ENCODE measurements at places on chromosomes 16 and 17.

- no peak for DNase-seq
Measured at GRCh38 chr17:78049609-78050008, 78.9 kb downstream of the TMC6 start.

GRCh38 chr17:38900978-38901656 is 24.3 kb upstream of the LASP1NB start:
- peak; percentile 99 for DNase-seq

DNA sequence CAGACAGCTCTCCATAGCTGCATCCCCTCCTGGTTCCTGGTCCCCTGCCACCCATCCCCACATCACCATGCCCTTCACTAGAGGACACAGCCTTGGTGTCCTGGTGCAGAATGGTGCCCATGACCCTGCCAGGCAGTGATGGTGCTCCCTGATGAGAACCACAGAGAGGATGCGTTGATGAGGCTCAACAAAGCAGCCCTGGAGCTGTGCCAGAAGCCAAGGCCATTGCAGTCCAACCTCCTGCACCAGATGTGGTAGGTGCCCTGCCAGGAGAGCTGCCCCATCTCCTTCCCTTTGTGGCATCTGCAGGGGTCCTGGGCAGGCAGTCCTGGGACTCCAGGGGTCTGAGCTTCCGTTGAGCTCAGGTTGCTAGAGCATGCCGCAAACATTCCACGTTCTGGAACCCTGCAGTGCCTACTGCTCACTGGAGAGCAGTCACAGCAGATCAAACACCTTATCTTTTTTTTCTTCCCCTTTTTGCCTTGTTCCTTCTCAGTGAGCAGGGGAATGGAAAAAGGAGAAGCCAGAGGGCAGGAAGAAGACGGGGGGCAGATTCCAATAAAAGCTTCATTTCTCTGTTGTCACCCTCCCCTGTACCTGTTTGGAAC is 5.3 kb upstream of the EPN3 start:
- DNase-seq = no peak

DNA sequence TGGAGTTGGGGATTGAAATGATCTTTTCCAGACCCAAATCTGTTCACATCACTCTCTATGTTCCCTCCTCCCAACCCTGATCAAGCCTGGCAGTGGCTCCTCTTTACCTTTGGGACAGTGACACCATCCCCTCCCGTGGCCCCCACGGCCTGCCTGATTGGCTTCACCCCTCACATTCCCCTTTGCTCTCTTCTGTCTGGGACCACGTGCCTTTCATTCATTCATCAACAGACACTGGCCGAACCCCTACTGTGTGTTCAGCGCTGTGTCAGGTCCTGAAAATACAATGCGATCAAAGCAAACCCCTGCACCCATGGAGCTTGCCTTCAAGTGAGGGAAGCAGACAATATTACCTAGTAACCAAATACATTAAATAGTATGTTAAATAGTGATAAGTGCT is 2.2 kb upstream of the ALOX12B start:
- no peak for DNase-seq

DNA sequence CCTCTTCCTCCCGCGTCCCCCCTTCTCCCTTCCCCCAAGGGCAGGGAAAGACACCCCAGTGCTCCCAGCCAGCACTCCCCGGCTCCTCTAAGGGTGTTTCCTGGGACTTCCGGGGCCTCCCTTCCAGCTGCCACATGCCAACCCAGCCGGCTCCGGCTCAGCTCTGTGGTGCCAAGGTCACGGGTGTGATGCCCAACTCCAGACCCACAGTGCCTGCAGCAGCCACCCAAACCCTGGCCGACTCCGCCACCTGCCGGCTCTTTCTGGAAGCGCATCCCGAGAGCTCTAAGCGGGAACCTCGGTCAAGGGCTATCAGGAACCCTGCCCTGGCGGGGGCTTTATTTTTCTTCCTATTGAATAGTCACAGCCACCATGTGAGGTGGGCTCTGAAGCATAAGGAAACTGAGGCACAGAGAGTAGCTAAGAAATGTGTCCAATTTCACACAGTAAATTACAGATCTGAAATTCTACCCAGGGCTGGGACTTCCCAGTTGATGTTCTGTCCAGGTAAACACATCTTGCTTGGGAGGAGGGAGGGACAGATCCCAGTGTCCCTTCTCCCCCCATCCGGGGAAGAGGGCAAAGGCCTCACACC is 3.3 kb upstream of the PPP1R1B start:
- DNase-seq = peak; percentile 75

- DNase-seq = peak; percentile 81
Measured at GRCh38 chr16:57013229-57013628, 23.9 kb downstream of the NLRC5 start.

- no peak for DNase-seq
Measured at GRCh38 chr17:79997011-79997660, 38.5 kb downstream of the TBC1D16 start.

- peak; percentile 59 for DNase-seq
Measured at GRCh38 chr17:59851439-59852375, 41.0 kb downstream of the TUBD1 start.

- DNase-seq = no peak
Measured at GRCh38 chr16:86307514-86307903, 202.8 kb upstream of the FOXF1 start.

DNA sequence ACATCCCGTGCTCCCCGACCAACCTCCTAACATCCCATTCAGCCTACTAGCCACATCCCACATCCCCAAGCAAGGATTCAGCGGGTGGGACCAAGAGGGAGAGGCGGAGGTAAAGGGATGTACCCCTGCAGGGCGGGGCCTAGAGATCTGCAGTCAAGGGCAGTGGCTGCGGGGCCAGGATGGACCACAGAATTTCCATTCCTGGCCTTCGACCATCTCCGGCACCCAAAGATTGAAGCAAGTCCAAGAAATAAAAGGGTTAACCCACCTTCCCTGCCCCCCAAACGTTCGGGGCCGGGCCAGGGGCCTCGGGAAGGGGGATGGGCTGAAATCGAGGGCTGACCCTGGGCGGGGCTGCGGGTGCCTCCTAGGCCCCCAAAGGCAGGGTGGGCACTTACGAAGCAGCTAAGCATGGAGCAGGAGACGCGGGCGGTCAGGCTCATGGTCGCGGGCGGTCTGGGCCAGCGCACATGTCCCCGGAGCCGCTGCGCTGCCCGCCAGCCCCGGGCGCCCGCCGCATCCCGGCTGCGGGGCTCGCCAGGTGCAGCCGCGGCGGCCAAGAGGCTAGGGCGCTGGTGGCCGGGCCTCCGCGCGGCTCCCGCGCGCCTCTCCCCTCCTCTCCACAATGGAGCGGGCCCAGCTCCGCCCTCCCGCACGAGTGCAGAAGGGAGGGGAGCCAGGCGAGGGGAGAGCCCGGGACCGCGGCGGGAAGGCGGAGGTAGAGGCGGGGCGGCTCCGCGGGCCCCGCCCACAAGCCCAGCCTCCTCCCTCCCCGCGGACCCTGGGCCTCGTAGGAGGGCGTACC is at the start of gene MTMR4:
MTMR4 (minus strand) TSS at position 674 of the 805 bp plus-strand sequence; CDS start at position 443, 231 bp downstream.
- peak; percentile 80 for DNase-seq

- DNase-seq = no peak
Measured at GRCh38 chr17:76150712-76151622, 9.9 kb upstream of the FOXJ1 start.

DNA sequence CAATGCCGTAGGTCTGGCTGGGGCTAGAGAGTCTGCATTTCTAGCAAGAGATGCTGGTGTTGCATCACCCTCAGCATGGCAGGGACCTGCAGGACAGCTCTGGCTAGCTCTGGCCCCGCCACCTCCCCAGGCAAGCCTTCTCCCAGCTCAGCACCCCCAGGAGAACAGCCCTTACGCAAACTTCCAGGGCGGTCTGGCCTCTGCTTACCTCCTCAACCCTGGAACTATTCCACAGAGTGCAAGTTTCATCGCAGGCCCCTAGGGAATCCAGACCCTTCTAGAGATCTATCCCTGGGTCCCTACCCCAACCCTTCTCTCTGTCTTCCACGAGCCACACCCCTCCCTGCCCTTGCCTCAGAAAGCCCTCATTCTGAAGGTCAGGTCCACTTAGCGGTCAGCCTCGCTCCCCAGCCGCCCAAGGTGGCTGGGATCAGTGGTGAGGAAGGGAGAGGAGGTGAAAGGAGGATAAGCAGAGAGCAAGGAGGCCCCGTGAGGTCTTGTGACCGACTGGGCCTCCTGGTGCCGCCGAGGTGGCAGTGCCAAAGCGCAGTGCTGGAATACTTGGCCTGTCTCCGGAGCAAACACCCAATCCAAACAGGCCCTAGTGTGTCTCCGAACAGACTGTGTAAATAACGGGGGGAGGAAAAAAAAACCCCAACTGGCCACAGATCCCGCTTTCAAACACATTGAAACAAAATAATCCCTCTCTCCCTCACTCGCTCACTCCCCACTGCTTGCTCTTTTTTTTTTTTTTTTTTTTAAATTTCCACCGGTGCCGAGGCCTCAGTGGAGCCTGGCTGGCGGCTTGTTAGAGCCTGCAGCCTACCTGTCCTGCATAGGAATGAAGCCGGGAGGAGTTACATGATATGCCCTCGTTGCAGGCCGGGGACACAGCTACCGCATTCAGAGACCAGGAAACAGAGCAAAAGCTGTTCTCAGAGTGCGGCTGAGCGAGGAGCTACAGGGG is 380.9 kb downstream of the SOX9 start:
- no peak for DNase-seq

DNA sequence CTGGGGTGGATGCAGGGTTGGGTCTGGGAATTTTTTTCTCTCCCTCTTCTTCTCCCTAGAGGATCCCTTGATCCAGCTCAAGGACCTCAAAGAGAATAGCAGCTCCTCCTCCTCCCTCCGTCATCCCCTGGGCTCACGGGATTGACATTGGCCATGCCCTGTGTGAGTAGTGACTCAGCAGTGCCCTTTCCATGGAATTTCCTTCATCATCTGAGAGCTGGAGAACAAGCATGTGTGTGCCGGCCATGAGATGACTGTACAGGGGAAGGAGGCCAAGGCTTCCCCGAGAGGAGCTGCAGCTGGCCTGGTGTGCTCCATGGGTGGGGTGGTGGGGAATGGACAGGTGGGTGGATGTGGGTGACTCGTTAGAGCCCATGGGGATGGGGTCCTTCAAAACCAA is 8.9 kb upstream of the WSCD1 start:
- peak; percentile 88 for DNase-seq

- DNase-seq = peak; percentile 39
Measured at GRCh38 chr16:85573696-85574641, 39.2 kb upstream of the GSE1 start.

GRCh38 chr16:48409839-48410632 is 24.8 kb upstream of the SIAH1 start:
- peak; percentile 88 for DNase-seq

DNA sequence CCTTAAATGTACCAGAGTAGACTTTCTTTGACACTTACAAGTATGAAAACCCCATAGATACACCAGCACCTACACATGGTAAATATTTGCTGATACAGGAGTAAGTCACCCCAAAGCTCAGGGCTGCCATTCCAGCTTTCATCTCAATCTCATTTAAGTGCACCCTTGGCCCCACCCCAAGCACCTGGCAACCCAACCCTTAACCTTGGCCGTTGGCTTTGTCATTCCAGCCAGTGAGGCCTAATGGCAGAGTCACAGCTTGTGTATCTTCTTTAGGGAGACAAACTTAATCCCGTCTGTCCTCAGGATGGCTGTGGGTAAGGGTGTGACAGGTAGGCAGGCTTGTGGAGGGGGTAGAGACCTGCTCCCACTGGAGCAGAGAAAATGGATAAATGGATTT is 31.5 kb upstream of the TMEM220 start:
- DNase-seq = no peak

GRCh38 chr17:67998466-67998865 is 2.2 kb upstream of the C17orf58 start:
- no peak for DNase-seq

DNA sequence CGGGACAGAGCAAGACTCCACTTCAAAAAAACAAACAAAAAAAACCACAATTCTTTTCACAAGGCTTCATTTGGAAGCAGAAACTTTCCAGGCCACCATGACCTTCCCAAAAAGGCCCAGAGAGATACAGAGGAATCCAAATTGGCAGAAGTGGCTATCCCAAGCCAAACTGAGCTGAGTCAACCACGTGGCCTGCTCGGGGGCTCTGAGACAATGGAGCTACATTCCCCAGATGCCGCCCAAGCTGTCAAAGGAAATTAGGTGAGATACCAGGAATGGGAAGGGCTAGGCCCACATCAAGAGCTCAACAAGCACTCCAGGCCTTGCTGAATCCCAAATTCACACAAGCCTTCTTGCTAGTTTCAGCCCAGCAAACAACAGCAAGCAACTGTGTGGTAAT is 5.7 kb upstream of the EXOSC6 start:
- no peak for DNase-seq

GRCh38 chr17:75640556-75641119 is 7.4 kb downstream of the SMIM5 start:
- no peak for DNase-seq

GRCh38 chr17:61884864-61885263 is 21.5 kb upstream of the BRIP1 start:
- no peak for DNase-seq

- no peak for DNase-seq
Measured at GRCh38 chr17:11578998-11579397, 19.3 kb upstream of the DNAH9 start.

- DNase-seq = no peak
Measured at GRCh38 chr17:78995022-78995760, 14.4 kb downstream of the CANT1 start.

DNA sequence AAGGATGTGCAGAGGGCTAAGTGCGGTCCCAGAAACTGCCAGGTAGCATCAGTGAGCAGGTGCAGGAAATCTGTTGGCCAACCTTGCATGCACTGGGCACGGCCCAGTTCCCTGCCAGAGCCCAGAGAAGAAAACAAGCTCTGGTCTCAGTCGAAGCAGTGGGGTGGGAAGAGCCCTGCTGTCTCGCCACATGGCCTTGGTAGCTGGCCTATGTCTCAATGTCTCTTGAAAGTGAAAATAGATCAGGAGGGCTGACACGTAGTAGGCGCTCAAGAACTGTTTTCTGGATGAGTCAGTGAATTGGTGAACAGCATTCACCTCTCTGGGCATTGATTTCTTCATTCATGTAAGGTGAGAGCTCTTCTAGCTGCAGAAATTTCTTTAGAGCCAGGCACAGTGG is 90.4 kb downstream of the MARF1 start:
- no peak for DNase-seq

DNA sequence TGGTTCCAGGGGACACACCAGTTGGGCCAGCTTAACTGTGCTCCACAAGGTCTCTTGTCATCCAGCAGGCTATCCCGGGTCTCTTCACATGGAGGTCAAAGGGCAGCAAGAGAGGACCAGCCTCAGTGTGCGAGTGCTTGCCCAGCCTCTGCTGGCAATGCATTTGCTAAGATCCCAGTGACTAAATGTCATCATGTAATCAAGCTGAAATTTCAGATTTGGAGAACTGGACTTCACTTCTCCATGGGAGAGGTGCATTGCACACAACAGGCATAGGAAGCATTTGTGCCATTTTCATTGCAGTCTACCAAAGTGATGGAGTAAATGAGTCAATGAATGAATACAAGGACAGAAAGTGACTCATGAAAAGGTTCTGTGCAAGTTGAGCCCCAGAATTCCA is 51.2 kb upstream of the KDM8 start:
- no peak for DNase-seq

DNA sequence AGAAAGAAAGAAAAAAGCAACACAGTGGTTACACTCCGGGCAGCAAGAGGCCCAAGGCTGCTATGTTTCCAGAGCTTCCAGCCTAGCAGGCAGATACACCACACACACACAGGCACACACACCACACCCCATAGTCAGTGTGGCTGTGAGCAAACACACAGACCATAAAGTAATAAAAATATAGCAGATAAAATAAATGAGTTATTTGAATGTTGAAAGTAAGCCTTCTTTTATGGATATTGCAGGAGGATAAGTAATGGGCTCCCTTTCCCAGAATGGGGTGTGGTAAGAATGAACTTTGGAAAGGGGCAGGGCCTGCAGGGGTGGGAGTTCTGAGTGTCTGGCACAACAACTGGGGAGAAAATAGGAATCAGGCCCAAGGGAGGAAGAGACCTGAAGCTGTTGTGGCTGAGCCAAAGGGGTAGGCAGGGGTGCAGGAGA is 4.8 kb upstream of the CDK5RAP3 start:
- DNase-seq = no peak

Data from kidney tubule cell (primary cell).